Activated CD4-positive, alpha-beta memory T cell treated with anti-CD3 and anti-CD28 coated beads for 36 hours (primary cell): ENCODE measurements at places on chromosomes 7 and 10. TPM values are rescaled to one million over a fixed set of nuclear protein-coding genes. Genes with fewer than 3 reads are reported as not detected.

MYO3A gene
- not detected for total RNA-seq

GRCh38 chr7:103113164-103113563 is 35.7 kb downstream of the NAPEPLD start:
- no peak for DNase-seq

DNA sequence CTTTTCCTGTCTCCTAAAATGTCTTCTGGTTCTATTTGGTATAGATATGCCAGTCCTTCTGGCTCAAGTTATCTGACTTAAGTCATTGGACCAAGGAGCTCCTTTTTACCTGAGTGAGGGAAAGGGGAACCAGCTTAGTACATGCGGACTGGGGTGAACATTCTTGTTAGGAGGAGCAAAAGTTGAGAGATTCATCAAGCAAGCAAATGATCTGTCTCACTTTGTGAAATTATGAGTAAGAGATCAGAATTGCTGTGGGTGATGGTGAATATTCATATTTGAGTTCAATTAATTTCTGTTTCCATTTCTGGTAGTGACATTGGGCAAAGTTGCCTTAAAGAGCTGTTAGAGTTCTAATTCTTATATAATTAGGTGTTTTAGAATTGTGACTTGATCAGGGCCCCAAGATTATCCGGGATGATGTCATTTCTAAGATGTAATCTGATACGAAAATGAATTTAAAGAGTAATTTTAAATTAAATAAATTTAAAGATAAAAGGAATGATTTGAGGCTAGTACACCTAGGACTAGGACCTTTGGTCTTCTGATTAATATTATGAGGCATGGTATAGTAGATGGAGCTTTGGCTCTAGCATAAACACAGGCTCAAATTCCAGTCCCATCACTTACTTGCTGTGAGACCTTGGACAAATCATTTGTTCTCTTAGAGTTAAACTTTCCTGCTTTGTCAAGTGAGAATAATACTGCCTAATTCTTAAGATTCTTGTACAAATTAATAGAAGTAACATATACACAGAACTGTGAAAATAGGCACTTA is 60.4 kb upstream of the STRIP2 start:
- DNase-seq = no peak

- DNase-seq = no peak
Measured at GRCh38 chr7:141161550-141162535, 88.0 kb downstream of the TMEM178B start.

DNA sequence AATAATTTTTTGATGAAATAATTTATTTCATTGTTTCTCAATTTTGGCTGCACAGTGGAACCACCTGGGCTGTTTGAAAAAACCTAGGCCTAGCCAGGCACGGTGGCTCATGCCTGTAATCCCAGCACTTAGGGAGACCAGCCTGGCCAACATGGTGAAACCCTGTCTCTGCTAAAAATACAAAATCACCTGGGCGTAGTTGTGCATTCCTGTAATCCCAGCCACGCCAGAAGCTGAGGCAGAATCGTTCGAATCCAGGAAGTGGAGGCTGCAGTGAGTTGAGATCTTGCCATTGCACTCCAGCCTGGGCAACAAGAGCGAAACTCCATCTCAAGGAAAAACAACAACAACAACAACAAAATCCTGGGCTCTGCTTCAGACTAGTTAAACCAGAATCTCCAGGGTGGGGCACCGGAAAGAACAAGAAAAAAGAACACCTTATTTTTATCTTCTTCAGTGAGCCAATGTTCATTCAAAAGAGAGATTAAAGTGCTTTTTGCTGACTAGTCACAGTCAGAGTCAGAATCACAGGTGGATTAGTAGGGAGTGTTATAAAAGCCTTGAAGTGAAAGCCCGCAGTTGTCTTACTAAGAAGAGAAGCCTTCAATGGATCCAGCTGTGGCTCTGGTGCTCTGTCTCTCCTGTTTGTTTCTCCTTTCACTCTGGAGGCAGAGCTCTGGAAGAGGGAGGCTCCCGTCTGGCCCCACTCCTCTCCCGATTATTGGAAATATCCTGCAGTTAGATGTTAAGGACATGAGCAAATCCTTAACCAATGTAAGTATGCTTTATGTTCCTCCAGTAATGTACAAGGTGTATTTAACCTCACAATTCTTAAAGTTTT is at the start of gene CYP2C18:
CYP2C18 (plus strand) TSS at position 516 of the 841 bp plus-strand sequence; CDS start at position 607, 91 bp downstream.
- no peak for DNase-seq

CFAP58 gene
- total RNA-seq = 0.88 TPM

DNA sequence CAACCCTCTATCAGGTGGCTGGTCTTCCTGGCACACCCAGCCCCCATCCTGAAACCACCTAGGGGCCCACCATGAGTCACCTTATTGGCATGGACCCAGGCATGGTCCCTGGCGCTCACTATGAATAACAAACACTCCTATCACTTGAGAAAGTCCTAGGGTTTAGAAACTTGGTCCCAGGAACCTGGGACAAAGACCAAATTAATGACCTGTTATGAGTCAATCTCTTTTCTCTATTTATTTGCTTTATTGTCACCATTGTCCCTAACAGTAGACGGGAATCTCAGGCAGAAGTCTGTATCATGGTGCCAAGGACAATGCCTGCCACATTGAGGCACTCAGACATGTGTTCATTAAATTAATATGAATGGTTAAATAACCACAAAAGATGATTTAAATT is 599.6 kb upstream of the C7orf33 start:
- DNase-seq = no peak

DNA sequence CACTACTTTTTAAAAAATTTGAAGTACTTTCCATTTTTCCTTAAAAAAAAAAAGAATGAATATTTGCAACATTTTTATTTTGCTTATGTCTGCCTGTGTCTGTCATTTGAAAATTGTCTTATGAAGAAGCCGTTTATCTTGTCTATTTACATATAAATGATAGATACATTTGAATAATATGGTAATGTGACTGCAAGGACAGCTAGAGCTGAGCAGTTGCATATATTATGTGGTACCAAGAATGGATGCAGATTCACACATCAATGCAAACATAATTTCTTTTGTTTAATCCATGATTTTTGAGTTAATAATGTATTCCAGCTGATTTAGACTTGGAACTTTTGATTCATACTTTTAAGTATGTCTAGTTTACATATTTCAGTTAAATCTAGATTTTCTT is 268.0 kb downstream of the CDK14 start:
- no peak for DNase-seq

DNA sequence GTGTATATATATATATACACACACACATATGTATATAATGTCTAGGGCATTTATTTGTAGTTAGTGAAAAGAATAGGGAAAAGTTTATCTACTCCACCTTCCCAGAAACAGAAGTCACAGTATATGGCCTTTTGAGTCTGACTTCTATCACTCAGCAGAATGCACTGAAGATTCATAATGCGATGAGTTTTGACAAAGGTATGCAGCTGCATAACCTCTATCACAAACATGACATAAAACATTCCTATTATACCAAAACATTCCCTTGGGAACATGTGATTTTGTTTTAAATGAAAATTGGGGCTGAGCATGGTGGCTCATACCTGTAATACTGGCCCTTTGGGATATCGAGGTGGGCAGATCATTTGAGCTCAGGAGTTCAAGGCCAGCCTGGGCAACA is 137.3 kb upstream of the EEPD1 start:
- DNase-seq = no peak

CYP3A7 gene
- not detected for total RNA-seq

DNA sequence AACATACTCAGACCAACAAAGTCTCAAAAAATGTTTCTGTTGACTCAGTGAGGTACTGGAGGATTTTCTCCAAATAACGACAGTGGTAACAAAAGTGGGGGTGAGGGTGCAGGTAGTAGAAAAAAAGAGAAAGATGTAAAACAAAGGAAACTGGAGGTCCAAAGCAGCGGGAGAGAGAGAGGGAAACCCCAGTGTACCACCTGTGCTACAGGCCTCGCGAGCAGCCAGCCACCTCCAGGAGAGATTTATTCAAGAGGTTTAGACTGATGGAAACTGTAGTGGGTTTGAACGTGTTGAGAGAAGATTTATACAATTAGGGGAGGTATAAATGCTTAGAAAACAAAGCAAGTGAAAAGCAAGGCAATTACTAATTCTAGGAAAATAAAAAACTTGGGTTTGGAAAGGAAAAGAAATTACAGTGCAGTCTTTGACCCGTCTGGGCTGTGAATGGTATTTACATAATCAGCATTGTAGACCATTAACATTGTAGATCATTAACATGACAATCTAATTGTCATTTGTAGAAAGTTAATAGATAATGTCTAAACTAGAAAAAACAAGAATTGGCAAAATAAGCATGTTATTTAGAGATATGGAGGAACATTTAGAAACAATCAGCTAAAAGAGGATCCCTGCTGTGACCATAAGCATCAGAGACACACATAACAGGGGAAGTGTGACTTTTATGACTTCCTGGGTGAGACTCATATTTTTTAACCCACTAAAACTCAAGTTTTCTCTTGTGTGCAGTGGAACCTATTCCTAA is 180.0 kb downstream of the RELN start:
- DNase-seq = no peak

DNA sequence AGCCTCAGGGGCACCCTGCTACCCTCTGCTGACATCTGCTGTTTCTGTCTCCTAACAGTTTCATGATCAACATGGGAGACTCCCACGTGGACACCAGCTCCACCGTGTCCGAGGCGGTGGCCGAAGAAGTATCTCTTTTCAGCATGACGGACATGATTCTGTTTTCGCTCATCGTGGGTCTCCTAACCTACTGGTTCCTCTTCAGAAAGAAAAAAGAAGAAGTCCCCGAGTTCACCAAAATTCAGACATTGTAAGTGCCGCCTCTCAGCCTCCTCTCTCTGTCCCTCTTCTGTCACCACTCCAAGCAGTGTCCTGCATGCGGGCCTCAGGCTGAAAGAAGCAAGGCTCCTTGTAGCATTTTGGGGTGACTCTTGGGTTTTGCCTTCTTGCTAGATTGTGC is 39.0 kb downstream of the POR start:
- DNase-seq = no peak

ECHDC3 gene
- 1.4 TPM for total RNA-seq

- DNase-seq = no peak
Measured at GRCh38 chr10:124697443-124697836, 46.7 kb downstream of the FAM53B start.

TRAPPC14 gene
- 19.7 TPM for total RNA-seq

GRCh38 chr7:157274991-157275427 is 61.8 kb upstream of the DNAJB6 start:
- no peak for DNase-seq

GRCh38 chr10:70456164-70456563 is 14.7 kb upstream of the NODAL start:
- no peak for DNase-seq

- no peak for DNase-seq
Measured at GRCh38 chr10:52619052-52619451, 153.5 kb downstream of the MBL2 start.

GRCh38 chr10:22219308-22219707 is 1.5 kb upstream of the EBLN1 start:
- no peak for DNase-seq

DNA sequence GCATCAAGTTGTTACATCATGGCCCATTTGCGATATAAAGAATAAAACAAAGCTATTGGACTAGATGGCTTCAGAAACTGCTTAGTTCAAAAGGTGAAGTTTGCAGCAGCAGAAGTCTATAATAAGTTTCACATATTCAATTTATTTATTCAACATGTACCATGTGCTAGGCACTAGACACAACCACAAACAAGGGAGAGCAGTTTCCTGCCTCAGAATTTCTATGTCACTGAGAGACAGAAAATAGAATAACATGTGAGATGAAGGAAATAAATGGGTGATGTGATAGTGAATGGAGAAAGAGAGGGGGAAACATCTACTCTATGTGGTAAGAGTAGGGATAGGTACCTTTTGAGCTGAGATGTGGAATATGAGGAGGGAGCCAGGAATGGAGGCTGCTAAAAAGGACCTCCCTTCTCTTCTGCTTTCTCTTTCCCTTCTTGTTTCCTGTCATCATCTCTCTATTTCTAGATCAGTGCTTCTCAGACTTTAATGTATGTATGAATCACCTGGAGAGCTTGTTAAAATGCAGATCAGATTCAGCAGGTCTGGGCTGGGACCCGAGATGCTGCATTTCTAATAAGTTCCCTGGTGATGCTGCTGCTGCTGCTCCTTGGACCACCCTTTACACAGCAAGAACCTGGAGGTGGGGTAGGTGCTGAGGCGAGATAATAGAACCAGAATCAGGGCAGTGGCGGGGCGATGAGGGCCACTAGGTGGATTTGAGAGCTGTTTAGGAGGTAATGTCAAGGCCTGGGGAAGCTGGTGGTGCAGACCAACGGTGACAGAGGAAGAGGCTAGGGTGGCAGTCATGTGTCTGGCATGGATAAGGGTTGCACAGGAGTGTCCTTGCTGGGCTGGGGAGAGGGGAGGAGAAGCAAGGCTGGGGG is 13.7 kb upstream of the INMT start:
- peak; percentile 34 for DNase-seq

ELFN1 gene
- 0.12 TPM for total RNA-seq

DNA sequence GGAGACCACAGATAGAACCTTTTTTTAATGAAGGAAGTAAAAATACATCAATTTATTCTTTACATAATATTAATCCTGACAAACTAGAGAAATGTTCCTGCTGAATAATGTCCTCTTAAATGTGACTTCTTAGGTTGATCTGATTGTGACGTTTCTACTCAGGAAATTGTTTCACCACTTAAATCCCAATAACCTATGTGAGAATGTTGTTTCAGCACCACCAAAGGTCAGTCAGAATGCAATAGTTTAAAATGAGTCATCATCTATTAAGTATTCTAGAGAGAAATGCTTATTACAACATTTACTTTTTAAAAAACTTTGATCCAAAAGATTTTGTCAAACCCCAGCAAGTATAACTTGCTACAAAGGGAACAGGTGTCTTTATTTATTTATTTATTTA is 155.4 kb upstream of the CACNA2D1 start:
- no peak for DNase-seq

GRCh38 chr10:2351566-2351965 is 614.2 kb upstream of the ADARB2 start:
- DNase-seq = no peak

- no peak for DNase-seq
Measured at GRCh38 chr7:135428011-135428410, 81.9 kb downstream of the CNOT4 start.

GRCh38 chr10:9786576-9786975 is 1231.1 kb upstream of the CELF2 start:
- DNase-seq = no peak

DNA sequence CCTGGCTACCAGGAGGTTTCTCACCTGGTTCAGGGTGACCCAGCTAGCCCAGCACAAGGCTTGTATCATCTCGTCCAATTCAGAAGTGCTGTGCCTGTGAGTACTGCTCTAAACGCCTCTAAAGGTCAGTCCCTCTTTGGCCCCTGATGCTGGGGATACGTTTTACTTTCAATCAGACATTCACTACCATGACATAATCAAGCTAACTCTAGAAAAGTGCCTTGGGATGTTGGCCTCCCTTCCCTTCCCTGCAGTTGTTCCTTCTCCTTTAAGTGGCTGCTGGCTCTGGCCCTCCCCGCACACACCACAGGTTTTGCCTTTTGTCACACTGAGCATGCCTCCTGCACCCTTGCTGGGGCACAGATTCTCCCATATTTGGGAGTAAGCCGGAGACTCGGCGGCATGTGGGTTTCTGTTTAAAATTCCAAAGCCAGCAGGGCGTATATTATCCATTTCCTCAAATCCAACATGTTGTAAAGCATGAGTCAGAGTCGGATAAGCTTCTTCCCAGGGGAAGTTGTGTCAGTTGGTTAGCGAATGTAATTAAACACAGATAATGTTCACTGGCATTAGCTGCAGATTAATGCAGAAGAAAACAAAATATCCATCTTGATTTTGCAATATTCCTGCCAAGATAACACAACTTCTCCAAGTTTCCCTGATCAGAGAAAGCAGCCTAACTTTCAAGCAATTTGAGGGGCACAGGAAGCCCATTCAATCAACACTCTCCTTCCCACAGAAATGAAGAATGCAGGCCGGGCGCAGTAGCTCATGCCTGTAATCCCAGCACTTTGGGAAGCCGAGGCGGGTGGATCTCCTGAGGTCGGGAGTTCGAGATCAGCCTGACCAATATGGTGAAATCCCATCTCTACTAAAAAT is 31.8 kb upstream of the VCL start:
- DNase-seq = no peak
